SW480 (cell line): ENCODE measurements at places on chromosomes 2 and 18.

DNA sequence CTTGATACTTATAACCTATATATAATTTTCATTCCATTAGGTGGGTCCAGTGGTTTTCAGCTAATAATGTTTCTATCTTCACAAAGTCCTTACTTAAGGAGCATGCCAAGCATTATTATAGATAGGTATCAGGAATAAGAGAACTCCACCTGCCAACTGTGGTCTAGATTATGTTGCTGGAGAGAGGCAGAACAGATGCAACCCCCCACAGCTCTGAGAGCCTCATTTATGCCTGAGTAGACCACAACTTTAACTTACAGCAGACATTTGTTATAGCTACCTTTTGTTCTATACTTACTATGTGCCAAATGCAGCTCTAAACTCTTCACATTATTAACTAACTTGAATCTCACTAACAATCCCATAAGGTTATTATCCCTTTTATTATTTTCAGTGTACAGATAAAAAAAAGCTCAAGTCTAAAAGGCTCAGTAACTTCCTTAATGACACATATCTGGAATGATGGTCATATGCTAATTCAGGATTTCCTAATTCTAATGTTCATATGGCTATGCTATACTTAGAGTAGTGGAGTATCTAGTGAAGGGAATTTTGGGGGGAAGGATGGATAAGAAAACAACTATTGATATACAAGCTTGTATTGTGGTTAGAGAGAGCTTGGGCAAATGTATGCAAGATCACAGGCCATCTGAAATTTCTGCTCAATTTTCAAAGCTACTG is 119.1 kb upstream of the RND3 start:
- no peak for DNase-seq

- no peak for DNase-seq
Measured at GRCh38 chr18:5693699-5694294, 150.0 kb upstream of the EPB41L3 start.

DNA sequence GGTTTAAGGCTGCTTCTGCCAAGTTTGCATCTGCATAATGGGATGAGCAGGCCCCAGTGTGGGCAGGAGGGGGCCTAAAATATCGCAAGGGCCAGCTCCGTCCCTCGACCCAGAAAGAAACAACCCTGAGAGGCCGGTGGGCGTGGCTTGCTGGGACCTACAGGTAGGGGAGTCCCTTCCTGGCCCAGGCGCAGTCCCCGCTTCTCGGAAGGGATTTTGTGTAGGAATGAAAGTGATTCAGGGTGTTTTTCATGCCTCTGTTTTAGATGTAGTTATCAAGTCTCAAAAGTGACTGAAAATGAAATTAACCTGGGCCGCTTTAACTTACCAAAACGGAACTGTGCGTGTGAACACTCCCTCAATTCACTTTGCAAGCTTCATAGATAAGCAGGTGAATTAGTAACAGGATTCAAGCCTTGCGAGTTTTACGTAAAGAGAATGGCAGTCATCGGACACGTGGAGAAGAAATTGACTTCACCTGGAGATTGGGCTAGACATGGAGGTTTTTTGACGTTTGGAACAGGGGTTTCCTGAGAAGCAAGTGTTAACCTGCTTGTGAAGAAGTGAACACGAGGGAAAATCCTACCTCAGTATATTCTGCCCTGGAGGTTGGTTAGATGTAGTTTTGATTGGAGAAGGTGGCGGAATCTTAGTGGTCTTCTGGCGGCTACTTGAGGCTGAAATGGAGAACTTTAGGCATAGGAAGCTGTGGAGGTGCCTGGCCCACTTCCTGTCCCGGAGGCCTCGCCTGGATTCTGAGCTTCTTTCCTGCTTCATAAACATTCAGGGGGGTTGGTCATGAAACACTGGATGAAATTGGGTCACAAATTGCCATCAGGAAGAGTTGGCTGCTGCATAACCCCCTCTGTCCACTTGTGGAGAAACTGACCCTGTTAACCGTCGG is 1.7 kb downstream of the NCK2 start:
- no peak for DNase-seq

- DNase-seq: no peak
Measured at GRCh38 chr18:7735626-7736175, 168.6 kb downstream of the PTPRM start.

DNA sequence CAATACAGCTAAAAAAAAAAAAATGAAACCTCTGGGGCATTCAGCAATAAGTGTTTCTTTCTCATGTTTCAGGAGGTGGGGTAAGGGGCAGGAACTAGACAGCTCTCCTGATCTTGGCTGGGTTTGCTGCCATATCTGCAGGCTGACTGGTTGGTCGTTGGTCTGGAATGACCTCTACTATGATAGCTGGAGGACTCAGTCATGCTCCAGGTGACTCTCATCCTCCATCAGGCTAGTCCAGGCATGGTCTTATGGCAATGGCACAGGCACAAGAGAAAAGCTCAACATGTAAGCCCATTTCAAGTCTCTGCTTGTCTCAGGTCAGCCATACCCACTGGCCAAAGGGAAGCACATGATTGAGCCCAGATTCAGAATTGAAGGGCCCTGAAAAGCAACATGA is 9.5 kb upstream of the SLC1A4 start:
- DNase-seq: no peak

DNA sequence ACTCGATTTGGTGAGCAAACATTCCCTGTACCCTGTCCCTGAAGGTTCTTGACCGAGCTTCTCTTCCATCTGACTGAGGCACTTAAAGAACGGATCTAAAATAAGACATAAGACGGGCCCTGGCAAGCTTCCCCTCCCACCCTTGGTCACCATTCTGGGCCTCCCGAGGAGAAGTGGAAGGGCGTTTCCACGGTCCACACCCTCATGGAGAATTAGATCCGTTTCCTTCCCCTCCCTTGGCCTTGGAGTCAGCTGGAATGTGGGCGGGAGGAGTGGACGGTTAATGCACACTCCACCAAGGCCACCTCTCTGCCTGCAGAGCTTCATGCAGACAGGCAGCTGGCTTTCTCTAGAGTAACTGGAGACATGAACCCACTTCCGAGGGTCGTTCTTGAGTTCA is 257.3 kb upstream of the APCDD1 start:
- peak; percentile 95 for DNase-seq

- peak; percentile 84 for DNase-seq
Measured at GRCh38 chr18:3281456-3282400, 19.8 kb downstream of the MYL12B start.

DNA sequence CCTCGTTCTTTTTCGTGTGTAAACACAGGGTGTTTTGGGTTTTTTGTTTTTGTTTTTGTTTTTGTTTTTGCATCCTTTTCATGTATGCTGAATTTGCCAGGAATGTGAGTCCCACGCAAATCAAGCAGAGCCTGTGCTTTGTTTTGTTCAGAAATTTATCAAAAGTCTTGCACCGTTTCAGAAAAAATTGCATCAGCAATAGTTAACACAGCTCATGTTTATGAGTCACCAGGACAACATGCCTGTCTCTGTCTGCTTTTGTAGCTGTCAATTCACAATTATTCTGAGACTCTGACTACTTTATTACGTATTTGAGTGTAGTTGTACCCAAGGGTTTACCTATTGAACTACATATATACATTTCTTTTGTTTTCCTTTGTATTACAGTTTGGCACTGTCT is 38.3 kb downstream of the MRPL44 start:
- peak; percentile 36 for DNase-seq

- no peak for DNase-seq
Measured at GRCh38 chr2:95063086-95063958, 37.8 kb downstream of the MAL start.

DNA sequence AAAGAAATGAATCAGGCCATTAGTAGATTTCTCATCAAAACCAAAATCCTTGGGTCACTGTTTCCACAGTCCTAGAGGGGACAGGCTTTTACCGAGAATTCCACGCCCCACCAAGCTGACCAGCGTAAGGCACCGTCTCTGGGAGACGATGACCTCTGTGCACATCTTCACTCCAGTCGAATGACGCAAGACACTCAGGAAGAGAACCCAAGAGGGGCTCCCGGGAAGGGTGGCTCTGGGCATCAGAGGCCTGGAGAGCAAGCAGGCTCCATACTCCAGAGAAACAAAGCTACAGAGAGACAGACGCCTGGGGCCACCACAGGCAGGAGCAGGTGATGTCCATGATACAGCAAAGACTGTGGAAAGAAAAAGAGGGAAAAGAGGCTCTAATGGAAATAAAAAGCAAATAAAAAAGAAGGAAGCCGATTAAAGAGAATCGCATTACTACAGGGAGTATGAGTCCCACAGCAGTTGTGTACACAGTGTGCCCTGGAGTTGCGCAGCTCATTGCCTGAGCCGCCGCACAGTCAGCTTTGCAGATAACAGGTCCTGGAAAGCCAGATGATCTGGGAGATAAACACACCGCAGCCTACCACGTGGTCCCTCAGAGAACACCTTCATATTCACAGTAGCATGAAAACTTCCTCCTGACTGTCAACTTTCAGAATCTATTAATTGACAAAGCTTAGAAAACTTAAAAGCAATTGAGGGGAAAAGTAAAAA is 572.7 kb upstream of the SALL3 start:
- peak; percentile 46 for DNase-seq

GRCh38 chr2:15253835-15254286 is 307.3 kb downstream of the NBAS start:
- no peak for DNase-seq

- DNase-seq: no peak
Measured at GRCh38 chr2:179470089-179470488, 205.5 kb upstream of the SESTD1 start.

- DNase-seq: no peak
Measured at GRCh38 chr2:149020432-149020851, 18.1 kb upstream of the LYPD6B start.

- DNase-seq: no peak
Measured at GRCh38 chr2:214629875-214630274, 179.6 kb downstream of the BARD1 start.

DNA sequence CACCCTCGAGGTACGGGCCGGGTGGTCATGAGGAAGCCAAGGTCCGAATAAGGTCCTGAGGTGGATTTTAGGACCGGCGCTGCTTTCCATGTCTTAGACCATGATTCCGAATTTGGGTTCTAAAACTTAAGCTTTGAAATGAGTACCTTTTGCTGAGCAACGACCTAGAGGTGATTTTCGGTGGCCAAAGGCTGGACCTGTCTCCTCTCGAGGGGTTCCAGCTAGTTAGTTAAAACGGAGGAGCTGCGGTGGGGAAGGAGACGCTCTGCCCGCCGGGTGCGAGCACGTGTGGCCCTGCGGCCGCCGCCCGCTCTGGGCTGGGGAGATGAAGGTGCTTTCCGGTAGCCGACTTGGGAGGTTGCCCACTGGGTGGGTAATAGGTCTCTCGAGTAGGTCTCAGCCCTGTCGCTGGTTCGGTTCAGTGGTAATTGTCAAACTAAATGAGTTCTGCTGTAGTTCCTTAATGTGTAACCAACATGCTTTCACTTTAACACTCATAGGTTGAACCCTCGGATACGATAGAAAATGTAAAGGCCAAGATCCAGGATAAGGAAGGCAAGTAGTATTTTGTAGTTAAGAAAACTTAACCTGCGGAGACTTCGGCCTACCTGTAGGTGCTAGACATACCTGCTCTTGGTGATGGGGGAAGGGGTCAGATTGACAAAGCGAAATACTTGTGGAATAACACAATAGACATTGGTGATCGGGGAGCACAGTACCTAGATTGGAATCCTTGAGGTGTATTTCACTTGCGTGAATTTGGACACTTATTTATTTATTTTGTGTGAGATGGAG is 572 bp downstream of the RPS27A start:
- peak; percentile 22 for DNase-seq

DNA sequence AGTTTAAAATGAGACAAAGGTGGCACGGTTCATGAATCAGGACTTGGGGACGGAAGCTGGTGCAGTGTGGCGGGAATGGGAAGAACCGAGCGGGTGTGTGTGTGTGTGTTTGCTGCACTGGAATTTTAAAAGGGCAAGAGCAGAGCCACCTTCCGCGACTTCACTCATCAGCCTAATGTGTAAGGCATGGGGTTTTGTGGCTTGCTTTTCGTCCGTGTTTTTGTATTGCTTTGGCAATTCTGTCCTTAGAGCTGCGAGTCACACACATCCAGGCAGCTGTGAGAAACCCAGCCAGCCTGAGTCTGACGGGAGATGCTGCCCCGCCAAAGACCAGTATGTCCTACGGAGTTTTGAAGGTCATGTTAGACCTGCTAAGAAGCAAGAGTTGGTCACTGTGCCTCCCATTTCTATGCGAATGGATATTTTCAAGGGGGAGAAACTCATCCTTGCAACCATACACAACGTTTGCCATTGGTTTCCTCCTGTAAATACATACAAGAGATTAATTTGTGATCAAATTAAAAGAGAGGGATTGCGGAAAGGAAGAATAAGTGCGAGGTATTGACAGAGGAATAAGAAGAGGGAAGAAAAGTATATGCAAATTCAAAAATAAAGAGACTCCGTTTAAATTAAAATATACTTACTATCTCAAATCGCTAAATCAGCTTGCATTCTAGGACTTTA is 665 bp upstream of the CACNB4 start:
- DNase-seq: peak; percentile 56

- no peak for DNase-seq
Measured at GRCh38 chr18:53457068-53457467, 767.4 kb downstream of the MBD2 start.

DNA sequence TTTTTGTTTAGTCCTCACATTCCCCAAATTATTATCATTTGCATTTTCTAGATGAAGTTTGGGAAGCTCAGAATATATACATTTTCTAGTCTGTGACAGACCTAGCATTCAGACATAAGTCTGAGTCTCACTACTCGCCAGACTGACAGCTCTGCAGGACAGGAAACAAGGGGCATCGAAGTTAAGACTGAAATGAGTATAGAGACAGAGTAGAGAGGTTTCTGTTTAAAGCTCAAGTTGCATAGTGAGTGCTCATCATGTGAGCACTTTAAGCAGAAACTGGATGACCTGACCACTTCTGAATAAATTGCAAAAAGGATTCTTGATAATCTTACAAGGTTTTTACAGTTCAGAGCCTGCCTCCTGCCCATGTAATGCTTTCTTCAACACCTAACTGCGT is 1.1 kb downstream of the HADHB start:
- peak; percentile 46 for DNase-seq

GRCh38 chr2:86794861-86795260 is 4.1 kb upstream of the CD8A start:
- no peak for DNase-seq

DNA sequence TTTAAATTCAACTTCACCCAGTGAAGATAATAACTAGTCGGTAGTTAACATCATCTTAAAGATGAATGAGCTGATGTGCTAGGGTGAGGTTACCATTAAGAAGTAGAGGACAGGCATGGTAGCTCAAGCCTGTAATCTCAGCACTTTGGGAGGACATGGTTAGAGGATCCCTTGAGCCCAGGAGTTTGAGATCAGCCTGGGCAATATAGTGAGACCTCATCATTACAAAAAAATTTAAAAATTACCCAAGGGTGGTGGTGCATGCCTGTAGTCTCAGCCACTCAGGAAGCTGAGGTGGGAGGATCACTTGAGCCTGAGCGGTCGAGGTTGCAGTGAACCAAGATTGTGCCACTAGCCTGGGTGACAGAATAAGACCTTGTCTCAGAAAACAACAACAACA is 4.7 kb downstream of the GALNT5 start:
- no peak for DNase-seq

GRCh38 chr2:33135645-33136044 is 188.9 kb downstream of the LTBP1 start:
- DNase-seq: no peak

- DNase-seq: no peak
Measured at GRCh38 chr18:392928-393573, 107.5 kb downstream of the COLEC12 start.

GRCh38 chr18:76801567-76802505 is 20.5 kb upstream of the ZNF236 start:
- peak; percentile 13 for DNase-seq
